ENCODE measurements at places on chromosomes 2 and 18.

- no peak for DNase-seq
Measured at GRCh38 chr2:57881998-57882888, 164.4 kb upstream of the VRK2 start.

DNA sequence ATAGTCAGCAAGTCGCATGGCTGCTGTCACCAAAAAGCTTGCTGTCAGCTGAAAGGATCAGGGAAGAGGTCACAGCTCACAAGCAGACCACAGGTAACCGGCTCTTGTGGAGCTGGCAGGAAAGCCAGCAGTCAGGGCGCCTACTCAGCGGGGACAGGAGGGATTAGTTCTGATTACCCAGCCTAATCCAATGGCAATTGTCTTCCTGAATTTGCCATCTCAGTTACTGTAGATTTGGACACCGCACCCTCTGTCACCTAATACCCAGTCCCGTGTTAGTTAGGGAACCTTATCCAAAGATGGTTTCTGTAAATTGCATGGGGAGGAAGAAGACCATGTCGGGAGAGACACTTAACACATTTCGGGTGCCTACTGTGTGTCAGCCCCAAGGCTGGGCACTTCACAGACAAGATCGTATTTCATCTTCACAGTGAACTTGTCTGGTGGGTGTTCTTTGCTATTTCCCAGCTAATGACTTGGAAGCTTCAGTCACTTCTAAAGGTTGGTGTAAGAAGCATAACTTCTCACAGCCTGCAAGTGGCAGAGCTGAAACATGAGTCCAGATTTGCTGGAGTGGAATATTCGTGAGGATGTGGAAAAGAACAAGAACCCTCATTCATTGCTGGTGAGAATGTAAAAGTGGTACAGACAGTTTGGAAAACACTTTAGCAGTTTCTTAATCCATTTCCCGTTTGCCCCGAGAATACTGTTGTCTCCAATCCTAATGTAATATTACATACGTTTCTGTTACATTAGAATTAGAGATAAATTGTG is 9.9 kb downstream of the ALPK2 start:
- no peak for DNase-seq

DNA sequence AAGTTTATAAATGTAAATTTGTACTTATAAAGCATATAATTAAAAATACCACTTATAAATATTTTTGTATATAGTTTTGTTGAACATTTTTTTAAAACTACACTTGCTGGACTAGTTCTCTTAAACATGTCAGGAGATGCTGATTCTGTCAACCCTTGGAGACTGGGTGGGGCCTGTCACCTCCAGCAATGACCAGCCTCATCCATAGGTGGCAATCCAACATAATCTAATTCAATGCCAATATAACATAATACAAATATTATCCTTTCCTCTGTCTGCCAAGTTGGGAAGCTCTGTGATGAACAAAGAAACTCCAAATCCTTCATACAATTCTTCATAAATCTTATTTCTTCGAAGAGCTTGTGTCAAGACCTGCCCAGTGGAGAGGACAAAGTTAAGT is 140.4 kb downstream of the RBMS1 start:
- no peak for DNase-seq

DNA sequence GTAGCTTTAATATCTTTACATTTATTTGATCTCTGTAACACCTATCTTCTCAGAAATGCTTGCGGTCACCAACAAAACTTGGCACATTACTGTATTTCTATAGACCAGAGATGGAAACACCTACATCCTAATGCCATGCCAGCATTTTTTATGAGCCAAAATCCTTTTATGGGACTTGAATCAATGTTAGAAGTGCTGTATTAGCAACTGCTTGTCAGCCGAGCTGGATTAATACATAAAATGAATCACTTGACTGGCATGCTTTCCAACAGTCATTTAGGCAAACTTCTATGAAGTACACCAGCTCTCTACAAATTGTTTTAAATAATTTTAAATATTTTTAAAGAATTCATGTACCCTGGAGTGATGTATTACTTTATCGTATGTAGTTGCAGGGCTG is 272.9 kb upstream of the NRP2 start:
- no peak for DNase-seq

DNA sequence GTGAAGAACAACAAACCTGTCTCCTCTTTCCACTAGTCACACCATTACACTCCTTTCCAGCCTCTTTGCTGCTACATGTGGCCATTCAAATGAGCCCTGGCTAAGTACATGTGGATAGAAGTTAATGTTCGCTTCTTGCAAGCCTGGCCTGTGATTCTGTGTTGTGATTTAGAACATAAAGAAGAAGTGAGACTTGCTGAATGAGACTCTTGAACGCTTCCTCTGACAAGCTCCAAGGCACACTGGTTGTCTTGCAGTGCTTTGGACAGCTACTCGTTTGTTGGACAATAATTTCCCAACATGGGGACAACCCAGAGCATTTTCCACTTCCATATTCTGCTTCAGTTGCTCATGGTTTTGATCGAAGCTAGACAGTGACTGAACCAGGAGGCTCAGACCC is 57.3 kb downstream of the CCDC74A start:
- DNase-seq, result no peak

DNA sequence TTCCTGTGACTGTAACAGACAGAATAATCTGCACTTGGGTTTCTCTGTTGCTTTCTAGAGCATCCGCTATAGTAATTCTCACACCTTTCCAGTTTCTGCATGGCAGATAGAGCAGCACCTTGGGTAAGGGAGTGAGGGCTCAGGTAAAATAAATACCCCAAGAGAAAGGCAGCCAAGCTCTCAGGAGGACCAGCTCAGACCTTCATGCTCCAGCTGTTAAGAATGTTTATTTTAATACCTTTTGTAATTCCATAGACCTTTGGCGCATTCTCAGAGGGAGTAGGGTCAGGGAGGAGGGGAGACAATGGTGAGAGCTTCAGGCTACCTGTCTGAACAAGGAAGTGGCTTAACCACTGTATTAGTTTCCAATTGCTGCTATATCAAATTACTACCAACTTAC is 16.2 kb upstream of the TMEM178A start:
- DNase-seq, result no peak

DNA sequence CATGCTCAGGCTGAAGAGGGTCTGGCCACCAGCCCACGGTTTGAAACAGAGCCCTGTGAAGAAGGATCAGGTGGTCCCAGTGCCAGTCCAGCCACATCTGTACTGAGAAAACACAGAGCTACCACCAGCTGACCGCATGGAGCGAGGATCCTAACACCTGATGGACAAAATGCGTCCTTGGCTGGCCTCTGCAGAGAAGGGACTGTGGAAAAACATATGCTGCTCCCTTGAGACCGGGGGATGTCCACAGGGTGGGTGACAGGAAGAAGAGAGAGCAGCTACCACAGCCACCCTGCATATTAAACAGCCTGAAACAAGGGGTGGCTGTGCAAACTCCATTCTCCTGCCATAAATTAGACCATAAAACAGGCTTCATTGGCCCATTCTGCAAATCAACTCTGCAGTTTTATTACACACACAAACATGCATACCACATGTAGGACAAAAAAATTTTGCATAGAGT is 137.2 kb downstream of the BCL2 start:
- DNase-seq, result no peak

- DNase-seq, result no peak
Measured at GRCh38 chr18:12656938-12657683, 796 bp downstream of the SPIRE1 start.
